ENCODE measurements at places on chromosomes 1 and 21.

- no peak for DNase-seq
These were observed 418.9 kb downstream of the SETD4 start for GRCh38 chr21:35641271-35642016.

GRCh38 chr1:71940261-71940660 is 342.1 kb downstream of the NEGR1 start:
- no peak for DNase-seq

GRCh38 chr1:97778718-97779117 is 142.1 kb downstream of the DPYD start:
- DNase-seq = no peak

DNA sequence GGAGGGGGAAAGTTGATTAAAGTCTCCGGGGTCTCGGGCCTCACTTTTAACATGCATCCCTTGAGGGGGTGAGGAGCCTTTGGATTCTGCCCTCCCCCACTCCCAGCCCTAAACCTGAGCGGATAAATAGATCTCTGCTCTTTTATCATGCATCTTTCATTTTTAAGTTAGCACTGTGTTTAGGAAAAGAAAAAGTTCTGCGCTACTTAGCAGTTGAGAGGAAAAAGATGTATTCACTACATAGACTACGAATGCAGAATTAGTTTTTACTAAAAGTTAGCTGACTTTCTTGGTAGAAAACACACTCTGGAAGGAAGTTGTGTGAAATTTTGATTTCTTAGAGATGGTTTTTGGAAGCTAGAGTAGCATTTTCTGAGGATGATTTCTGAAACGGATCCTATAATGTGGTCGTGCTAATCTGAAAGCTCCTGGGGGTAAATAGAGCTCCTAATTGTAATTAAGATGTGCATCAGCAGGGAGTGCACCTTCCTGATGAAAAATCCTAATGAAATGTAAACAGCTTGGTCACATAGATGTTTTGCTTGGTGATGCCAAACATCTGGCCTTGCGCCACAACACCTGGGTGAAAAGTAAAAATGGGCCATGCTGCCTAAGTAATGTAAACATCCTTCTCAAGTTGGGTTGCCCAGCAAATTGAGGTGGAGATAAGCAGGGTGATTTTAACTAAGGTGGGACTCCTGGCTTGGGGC is 1.8 kb downstream of the ROR1 start:
- DNase-seq = peak; percentile 17

GRCh38 chr1:201376464-201377374 is 761 bp downstream of the TNNT2 start:
- DNase-seq = peak; percentile 86
